ENCODE measurements at places on chromosomes 4 and X. TPM values are rescaled to one million over a fixed set of nuclear protein-coding genes. Genes with fewer than 3 reads are reported as not detected.

CCSER1 gene
- total RNA-seq = 2.8 TPM

SLC9B1 gene
- not detected for total RNA-seq

VCX2 gene
- total RNA-seq = 3.2 TPM

PSAPL1 gene
- not detected for total RNA-seq

HPSE gene
- 5.2 TPM for total RNA-seq

PNMA5 gene
- total RNA-seq = not detected

IQCM gene
- not detected for total RNA-seq

HTT-AS gene
- not detected for total RNA-seq

IGBP1 gene
- total RNA-seq = 80.2 TPM

GJB1 gene
- total RNA-seq = not detected

CXXC4 gene
- 1.6 TPM for total RNA-seq

Measured in H4 (cell line).